ENCODE measurements at places on chromosomes 12 and 14.

DNA sequence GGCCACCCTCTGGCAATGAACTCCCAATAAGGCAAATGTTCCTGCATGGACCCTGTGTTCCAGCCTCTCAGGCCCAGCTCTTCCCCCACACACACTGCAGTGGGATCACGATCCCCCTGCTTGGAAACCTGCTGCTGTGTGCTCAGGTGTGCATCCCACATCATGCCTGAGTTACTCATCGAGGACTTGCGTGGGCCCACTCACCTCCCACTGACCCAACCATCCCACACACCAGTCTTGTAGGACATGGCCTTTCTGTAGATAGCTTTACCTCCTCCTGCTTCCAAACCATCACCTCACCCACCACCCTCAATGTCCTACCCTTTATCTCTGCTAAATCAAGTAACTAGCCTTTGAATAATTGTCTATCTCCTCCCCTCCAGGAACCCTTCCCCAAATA, 24.6 kb downstream of the NPC2 start:
- H3K27me3 ChIP-seq, result peaks cover 3% of the 10 kb centered on the region
- H3K27ac ChIP-seq, result no peak overlapping the region
- H3K4me3 ChIP-seq, result no peak overlapping the region
- H3K4me1 ChIP-seq, result no peaks in the 10 kb centered on the region
- H3K36me3 ChIP-seq, result no peaks in the 10 kb centered on the region

- DNase-seq, result peak; percentile 70
- no peaks in the 10 kb centered on the region for H3K36me3 ChIP-seq
- H3K27ac ChIP-seq, result peak overlapping the region; percentile 66
- peak overlapping the region; percentile 2 for H3K4me3 ChIP-seq
- no peaks in the 10 kb centered on the region for H3K27me3 ChIP-seq
These were observed 507 bp upstream of the CD9 start for GRCh38 chr12:6199531-6200255.

DNA sequence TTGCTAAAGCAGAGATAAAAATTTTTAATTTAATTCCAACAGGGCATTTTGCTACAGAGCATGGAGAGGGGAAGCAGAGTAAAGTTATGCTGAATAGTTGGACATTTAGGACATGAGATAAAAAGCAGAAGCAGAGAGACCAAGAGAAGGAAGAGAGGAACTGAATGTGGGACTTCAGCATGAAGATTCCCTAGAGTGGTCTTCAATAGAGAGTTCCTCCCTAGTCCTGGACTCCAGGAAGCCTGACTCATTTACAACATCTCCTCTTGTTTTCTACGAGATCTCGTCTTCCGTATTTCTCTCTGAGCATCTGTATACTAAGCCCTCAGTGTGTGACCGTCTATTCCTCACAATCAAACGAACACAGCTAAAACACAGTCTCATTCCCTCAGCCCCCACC, 35.2 kb upstream of the IFT81 start:
- no peaks in the 10 kb centered on the region for H3K36me3 ChIP-seq
- H3K27ac ChIP-seq, result no peak overlapping the region
- H3K27me3 ChIP-seq, result peaks cover 19% of the 10 kb centered on the region
- no peak for DNase-seq

DNA sequence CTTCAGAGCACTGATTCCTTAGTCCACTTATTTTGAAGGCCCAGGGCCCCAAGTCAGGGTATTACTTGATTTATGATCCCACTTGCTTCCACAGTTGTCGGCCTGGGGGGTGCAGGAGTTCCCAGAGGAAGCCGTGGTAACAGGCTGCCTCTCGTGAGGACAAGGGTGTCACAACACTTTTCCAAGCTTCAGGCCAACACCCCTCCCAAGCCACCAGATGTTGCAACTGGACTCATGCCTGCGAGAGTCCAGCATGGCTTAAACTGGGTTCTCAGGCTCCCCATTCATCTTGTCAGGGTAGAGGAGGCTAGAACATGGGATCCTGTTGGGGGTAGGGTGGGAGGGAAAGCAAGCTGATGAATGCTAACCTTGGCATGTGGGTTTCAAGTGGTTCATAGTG, 56.1 kb downstream of the BMP4 start:
- no peak for DNase-seq
- no peaks in the 10 kb centered on the region for H3K27me3 ChIP-seq
- no peak overlapping the region for H3K4me3 ChIP-seq
- H3K27ac ChIP-seq, result no peak overlapping the region
- no peaks in the 10 kb centered on the region for H3K36me3 ChIP-seq

DNA sequence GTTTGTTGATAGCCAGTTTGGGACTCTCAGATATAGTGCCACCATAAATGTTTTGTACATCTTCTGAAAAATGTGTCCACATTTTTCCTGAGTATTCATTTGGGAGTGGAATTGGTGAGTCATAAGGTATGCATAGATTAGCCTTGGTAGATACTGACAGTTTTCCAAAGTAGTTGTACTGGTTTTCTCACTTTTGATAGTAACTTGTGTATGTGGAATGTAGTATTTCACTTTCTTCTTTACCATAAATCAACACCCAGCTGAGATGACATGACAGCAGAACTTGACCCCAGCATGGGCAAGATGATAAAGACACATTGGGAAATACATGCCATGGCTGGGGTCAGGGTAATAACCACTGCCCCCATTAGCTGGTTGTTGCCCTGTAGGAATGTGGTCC, 5.4 kb downstream of the FBXW8 start:
- H3K27ac ChIP-seq, result no peak overlapping the region
- no peaks in the 10 kb centered on the region for H3K36me3 ChIP-seq
- H3K4me3 ChIP-seq, result no peak overlapping the region
- no peak for DNase-seq

DNA sequence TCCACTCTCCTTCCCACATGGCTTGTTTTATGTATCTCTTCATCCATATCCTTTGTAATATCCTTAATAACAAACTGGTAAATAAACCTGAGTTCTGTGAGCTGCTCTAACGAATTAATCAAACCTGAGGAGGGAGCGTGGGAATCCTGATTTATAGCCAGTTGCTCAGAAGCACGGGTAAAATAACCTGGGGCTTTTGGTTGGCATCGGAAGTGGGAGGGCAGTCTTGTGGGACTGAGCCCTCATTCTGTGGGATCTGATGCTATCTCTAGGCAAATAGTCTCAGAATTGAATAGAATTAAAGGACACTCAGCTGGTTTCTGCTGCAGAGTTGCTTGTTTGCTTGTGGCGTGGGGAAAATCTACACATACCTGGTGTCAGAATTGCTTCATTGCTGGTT, 17.5 kb upstream of the LDHB start:
- H3K27ac ChIP-seq, result no peak overlapping the region
- H3K36me3 ChIP-seq, result no peaks in the 10 kb centered on the region
- peaks cover 4% of the 10 kb centered on the region for H3K4me1 ChIP-seq
- no peak for DNase-seq

GRCh38 chr14:104252256-104253215, 114.1 kb downstream of the KIF26A start:
- no peak overlapping the region for H3K27ac ChIP-seq
- no peak for DNase-seq
- H3K4me1 ChIP-seq, result no peaks in the 10 kb centered on the region
- H3K27me3 ChIP-seq, result no peaks in the 10 kb centered on the region

DNA sequence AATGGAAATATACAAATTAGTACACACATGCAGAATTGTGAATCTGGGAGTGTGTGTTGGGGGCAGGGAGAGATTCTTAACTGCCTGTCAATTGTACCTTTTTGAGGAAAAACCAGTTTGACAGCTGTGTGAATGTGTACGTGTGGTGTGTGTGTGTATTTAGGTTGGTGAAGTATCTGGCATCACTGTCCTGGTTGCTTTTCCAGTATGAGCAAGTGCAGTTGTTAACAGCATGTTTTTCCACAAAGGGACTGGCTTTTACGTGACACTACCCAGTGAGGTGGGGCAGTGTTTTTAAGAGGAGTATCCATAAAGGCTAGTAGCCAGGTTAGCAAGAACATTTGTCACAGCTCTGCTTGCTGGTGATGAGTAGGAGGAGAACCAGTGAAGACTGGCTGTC, 56.1 kb downstream of the DAAM1 start:
- H3K4me3 ChIP-seq, result no peak overlapping the region
- peaks cover 20% of the 10 kb centered on the region for H3K4me1 ChIP-seq
- H3K36me3 ChIP-seq, result no peaks in the 10 kb centered on the region

GRCh38 chr12:123888989-123889388, 83.6 kb downstream of the CCDC92 start:
- DNase-seq, result no peak

- no peak overlapping the region for H3K4me3 ChIP-seq
- H3K4me1 ChIP-seq, result no peaks in the 10 kb centered on the region
- peaks cover 5% of the 10 kb centered on the region for H3K36me3 ChIP-seq
- H3K27ac ChIP-seq, result no peak overlapping the region
- no peaks in the 10 kb centered on the region for H3K27me3 ChIP-seq
These were observed 38.0 kb downstream of the DICER1 start for GRCh38 chr14:95119336-95119735.

DNA sequence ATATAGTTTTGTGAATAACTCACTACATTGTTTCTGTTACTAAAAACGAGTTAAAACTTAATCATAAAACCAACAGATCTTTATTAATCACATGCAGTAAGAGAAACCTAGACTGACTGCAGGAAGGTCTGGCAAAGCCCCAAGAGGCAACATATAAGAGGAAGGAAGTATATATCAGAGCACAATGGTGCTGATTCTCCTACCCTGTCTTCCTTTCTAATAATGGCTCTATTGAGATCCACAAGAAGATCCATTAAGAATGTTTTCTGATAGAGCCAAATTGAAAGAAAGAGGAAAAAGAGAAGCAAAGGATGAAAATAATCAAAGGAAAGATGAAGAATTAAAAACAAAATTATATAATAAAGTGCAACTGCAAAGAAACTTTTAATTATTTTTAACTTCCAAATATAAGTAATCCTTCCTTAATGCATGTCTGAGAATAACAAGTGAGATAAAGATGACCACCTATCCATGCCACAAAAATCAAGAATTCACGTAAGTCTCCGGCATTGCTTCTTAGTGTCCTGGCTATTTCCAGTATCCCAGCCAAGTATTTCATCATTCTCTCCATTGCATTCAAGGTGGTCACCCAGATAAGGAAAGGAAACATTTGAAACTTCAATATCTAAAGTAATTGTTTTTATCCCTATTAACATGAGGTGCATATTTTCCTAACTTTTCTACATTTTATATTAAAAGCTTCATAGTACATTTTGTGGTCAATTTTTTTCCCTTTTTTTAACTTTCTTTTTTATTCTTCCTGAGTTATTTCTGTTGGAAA, 62.2 kb downstream of the SOX5 start:
- peaks cover 7% of the 10 kb centered on the region for H3K4me1 ChIP-seq
- no peak overlapping the region for H3K4me3 ChIP-seq
- H3K27me3 ChIP-seq, result no peaks in the 10 kb centered on the region
- no peak overlapping the region for H3K27ac ChIP-seq

DNA sequence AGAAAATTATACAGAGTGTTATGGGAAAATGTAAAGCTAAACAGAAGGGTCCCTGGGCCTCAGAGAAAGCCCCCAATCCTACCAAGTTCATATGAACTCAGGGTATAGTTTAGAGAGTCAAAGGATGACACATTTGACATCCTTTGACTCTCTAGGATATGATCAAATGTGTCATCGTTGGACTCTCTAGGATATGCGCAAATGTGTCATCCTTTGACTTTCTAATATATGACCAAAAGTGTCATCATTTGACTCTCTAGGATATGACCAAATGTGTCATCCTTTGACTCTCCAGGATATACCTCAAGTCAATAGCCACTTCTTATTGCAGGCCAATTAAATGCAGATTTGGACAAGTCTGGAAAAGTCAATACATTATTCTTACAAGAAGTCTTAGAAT, 204.8 kb upstream of the IGF1 start:
- DNase-seq, result no peak
- H3K27ac ChIP-seq, result no peak overlapping the region
- H3K36me3 ChIP-seq, result no peaks in the 10 kb centered on the region
- H3K27me3 ChIP-seq, result no peaks in the 10 kb centered on the region
- H3K4me1 ChIP-seq, result no peaks in the 10 kb centered on the region
- H3K4me3 ChIP-seq, result no peak overlapping the region

DNA sequence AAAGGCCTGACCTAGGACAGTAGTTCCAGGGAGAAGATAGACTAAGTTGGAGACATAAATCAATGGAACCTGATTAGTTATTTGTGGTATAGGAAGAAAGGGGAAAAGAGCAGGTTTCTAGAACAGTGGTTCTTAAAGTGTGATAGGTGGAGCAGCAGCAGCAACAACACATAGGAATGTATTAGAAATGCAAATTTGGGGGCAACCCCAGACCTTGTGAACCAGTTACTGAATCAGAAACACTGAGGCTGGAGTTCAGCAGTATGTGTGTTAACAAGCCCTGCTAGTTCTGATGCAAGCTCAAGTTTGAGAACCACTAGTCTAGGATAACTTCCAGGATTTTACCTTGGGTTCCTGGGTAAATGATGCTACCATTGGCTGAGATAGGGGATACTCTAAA, 308.7 kb downstream of the EMP1 start:
- H3K4me1 ChIP-seq, result no peaks in the 10 kb centered on the region
- H3K27me3 ChIP-seq, result no peaks in the 10 kb centered on the region
- no peak for DNase-seq
- H3K4me3 ChIP-seq, result no peak overlapping the region

DNA sequence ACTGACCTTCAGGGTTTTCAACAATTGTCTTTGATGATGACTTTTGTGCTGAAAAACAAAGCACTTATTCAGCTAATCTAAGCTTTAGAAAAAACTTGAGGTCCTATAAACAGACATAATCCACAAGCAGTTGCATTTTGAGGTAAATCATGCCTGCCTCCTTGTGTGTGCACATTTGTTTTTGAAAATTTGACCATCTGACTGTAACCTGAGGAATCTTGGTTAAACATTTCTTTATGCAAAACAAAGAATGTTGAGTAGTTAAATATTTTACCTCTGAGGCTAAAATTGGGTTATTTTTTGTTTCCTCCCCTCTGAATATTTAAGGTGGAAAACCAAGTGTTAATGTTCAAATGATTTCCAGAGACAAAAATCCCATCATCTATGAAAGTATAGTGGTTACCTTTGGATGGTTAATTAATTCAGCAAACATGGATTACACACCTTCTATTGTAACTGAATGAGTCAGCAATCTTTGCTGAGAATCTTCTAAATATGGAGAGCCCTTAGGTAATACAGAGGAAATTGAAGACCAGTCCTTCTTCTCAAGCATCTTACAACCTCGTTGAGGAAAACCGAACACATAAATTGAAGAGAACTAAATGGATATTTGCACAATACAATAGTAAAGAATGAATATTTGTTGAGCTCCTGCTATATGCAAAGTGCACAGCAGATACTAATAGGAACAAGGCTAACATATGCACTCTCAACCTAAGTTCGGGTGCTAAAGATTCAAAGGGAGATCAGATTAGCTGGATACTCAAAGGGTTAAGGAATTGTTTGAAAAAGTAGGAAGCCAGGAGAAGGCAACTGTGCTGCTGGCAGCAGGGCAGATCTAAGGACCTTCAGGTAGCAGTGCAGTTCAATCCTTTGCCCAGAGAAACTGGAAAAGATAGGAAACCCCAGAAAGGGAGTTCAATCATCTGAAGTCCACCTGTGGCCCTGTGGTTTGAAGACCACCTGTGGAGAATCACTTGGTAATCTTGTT, 115.2 kb downstream of the BMP4 start:
- peaks cover 34% of the 10 kb centered on the region for H3K4me1 ChIP-seq
- H3K27me3 ChIP-seq, result no peaks in the 10 kb centered on the region
- no peaks in the 10 kb centered on the region for H3K36me3 ChIP-seq
- no peak for DNase-seq

GRCh38 chr14:30559638-30560091, 707 bp downstream of the G2E3 start:
- H3K4me3 ChIP-seq, result peak overlapping the region; percentile 97
- H3K27ac ChIP-seq, result peak overlapping the region; percentile 66
- no peaks in the 10 kb centered on the region for H3K27me3 ChIP-seq
- DNase-seq, result peak; percentile 53
- peaks cover 12% of the 10 kb centered on the region for H3K4me1 ChIP-seq
